CD4-positive, alpha-beta T cell treated with Interleukin-17A for 1 hour (primary cell): ENCODE measurements at places on chromosomes 12 and 14.

DNA sequence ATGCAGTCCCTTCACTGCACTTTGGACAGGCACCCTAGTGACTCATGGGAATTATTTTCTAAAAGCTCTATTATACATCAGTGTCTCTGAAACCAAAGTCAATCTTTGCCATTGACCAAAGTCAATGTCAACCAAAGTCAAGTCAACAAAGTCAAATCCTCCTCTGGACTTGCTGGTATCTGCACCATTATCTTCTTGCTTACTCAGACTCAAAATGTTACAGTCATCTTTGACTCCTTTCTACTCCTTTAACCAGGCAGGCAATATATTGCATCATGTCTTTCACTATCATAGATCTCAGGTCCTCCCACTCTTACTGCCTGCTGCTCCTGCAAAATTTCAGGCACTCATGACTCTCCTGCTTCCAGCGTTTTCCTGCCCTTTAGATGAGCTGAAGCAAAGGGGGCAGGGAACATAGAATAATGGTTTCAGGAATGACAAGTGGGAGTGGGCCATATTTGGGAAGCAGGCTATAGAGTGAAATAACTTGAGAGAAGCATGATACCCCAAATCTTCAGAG lies 39.2 kb downstream of the IGF1 start:
- DNase-seq: no peak

- no peak for DNase-seq
Measured at GRCh38 chr12:53091756-53092155, 5.7 kb upstream of the IGFBP6 start.

DNA sequence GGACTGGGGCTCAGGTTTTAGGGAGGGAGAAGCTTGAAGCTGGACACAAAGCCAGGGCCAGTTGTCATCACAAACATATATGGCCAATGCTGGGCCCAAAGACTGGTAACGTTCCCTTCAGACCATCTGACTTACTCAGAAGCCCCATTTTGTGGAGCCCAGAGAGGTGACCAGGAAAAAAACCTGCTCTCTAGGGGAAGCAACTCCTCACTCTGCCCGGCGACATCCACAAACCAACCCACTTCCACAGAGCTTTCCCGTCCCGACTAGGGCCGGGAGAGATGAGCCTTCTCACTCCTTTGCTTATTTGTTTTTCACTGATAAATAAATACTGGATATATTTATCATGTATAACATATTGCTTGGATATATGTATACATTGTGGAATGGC lies 180.9 kb upstream of the RTL1 start:
- no peak for DNase-seq

- DNase-seq: no peak
Measured at GRCh38 chr12:25962932-25963525, 4.5 kb downstream of the RASSF8 start.

DNA sequence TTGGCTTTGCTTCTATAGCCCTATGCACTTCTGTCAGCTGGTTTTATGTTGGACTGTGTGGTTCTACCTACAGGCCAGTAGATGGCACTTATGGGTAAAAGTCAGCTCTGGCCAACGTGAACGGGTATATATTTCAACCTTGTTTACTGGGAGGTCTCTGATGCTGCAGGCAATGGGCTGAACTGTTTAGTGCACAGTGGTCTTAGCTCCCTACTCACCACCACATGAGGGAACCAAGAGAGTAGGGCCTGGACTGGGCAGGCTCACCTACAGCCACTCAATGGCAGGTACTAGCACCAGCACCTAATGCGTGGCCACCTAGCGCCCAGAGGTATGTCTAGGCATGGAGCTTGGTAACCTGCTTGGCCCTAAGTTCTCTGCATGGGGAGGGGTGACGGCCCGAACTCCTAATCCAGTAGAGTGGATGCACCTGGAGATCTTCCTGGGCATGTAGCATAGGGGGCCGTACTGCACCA lies 481.8 kb downstream of the TMEM117 start:
- DNase-seq: peak; percentile 11

DNA sequence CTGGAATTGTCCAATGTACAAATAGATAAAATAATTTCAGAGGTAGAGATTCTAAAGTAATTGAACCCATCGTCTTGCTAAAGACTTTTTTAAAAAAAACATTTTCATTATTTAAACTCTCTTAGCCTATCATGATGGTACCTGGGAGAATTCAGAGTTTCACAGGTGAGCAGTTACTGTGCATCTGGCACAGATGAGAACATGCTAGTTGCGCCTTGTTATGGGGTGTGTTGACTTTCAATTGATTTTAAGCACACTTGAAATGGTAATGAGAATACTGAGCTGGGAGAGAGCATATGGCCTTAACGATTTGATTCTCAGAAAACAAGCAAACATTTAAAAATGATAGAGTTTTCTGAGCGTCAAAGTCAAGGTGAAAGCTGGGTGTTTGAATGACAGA lies 66.6 kb downstream of the FLRT2 start:
- DNase-seq: no peak

- DNase-seq: no peak
Measured at GRCh38 chr12:90908465-90908864, 46.5 kb downstream of the CCER1 start.

- DNase-seq: no peak
Measured at GRCh38 chr14:102655137-102655536, 62.7 kb downstream of the RCOR1 start.

- no peak for DNase-seq
Measured at GRCh38 chr12:101761350-101761749, 22.1 kb upstream of the SYCP3 start.

- DNase-seq: no peak
Measured at GRCh38 chr12:57244312-57244696, 6.7 kb downstream of the STAC3 start.

DNA sequence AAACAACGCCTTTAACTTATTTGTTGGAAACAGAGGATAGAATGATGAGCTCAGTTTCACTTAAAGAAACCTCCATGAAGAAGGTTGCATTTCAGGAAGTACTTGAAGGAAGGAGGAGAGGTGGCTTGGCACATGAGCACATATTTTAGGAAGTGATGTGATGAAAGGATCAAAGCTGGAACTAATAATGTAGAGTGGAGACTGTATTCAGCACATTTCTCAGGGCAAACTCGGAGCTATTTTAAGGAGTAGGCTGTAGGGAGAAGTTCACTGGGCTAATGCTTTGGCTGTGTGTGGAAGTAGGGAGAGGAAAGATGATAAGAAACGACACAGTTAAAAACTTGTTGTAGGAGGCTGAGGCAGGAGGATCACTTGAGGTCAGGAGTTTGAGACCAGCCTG lies 272.8 kb downstream of the AKAP6 start:
- no peak for DNase-seq

DNA sequence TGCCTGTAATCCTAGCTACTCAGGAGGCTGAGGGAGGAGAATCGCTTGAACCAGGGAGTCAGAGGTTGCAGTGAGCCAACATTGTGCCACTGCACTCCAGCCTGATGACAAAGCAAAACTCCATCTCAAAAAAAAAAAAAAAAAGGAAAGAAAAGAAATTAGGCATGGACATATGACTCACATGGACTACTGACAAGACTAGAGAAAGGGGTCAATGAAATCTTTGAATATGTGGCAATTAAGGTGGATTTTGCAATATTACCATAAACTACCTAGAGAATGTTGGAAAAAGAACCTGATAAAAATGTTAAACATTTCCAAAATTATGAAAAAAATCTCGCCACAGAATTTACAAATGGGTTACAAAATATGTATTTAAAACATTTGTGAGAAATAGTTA lies 873.6 kb downstream of the C12orf50 start:
- no peak for DNase-seq

DNA sequence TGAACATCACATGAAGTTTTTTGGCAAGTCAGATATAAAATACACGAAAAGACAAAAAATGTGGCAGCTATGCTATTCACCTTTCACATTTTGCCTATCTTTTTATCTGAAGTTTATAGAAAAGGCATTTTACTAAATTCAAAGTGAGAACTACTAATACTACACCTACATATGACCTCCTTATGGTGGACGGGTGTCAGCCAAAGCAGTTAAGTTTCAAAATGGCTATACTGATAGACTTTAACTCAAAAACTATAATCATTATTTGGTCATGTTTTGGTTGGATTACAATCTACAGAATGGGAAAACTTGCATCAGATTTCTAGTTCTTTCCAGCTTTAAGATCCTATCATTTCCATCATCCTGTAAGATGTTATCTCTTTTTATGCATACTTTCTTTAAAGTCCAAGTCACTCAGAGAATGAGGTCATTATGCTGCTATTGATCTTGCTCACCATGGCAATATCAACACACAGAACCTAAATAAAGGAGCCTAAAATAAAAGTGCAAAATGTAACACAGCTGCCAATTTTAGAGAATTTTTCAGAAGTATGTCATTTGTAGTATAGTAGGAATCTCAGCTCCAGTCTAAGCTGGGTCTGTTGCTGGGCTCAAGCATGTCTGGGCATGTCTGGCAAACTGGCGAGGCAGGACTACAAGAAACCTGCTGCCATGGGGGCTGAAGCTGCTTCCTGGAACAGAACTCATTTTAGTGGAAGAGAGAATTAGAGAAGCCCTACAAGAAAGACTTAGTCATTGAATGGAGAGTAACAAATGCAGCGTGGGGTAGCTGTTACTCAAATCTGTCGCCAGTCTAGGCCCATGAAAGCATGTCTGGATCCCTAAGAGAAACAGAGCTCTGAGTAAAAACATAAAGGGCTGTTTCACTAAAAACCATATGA lies 7.6 kb upstream of the AEBP2 start:
- DNase-seq: peak; percentile 12

GRCh38 chr12:94812345-94812744 lies 162.0 kb upstream of the TMCC3 start:
- DNase-seq: no peak

DNA sequence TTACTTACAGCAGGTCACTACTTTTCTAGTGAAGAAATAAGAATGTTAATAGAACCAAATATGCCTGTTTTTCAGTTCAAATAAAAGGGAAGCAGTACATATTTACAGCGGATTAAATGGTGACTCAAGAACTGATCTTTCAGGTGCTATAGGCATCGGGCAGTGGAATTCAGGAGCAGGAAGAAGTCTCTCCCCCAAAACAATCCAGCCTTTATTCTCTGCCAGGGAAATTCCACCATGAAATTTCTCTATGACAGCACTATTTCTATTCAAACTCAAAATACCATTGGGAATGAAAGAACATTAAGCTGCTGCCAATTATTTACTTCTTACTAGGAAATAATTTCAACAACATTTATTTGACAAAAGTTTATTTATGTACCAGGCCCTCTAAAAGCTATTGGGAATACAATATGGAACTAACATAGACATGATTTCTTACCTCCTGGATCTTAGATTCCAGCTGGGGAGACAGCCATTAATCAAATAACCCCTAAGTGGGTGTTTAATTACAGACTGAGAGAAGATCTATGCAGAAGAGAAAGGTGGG lies 60.3 kb upstream of the KRR1 start:
- DNase-seq: no peak

- DNase-seq: no peak
Measured at GRCh38 chr12:53380794-53381730, 1.1 kb downstream of the SP1 start.

DNA sequence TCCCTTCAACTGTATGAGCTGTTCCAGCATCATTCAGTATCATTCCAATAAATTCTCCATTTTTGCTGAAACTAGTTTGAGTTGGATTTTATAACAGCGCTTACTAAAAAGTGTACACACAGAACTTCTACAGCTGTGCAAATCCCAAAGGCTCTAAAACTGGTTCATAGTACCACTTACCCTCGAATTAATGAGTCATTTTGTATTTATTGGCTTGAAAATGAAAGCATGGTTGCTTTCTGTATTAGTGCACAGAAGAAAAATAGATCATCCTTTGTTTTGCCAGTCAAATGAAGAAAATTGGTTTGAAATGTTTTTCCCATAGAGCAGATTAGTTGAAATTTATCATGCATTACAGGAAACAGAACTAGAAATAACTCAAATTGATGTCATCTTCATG lies 268.3 kb upstream of the CPNE8 start:
- no peak for DNase-seq

GRCh38 chr12:22299294-22299912 lies 35.1 kb downstream of the ST8SIA1 start:
- no peak for DNase-seq
